ENCODE measurements at places on chromosomes 16 and 17.

DNA sequence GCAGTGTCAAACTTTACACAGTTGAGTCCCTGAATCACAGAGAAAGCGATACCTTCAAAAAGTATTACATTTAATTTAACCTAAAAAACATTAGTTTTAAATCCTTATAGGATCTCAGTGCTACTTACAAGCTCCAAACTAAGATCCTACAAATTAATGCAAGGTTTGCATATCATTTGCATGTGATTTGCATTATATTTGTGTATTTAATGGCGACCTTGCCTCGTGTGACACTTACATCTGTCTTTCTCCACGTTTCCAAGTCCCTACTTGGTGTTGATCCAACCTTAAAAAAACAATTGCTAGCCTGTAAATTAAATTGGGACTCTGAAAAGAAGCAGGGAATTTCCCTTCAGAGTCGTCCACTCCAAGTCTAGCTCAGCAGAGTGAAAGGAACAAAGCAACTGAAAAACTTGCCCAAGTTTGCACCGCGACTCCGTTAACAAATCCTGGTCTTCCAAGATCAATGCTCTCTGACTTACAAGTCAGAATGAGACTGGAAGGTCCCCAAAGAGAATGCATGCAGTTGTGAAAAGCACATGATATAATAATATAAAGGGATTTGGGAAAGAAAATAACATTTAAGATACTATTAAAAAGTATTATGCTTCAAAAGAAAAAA is 739 bp upstream of the FAM117A start:
- no peak for DNase-seq

- no peak for DNase-seq
Measured at GRCh38 chr16:30066761-30067583, 1.4 kb downstream of the ALDOA start.

GRCh38 chr17:80718428-80718827 is 173.8 kb downstream of the RPTOR start:
- no peak for DNase-seq

- no peak for DNase-seq
Measured at GRCh38 chr17:75403131-75403530, 2.3 kb downstream of the GRB2 start.

GRCh38 chr17:49914096-49914490 is 54.9 kb upstream of the DLX4 start:
- no peak for DNase-seq

- no peak for DNase-seq
Measured at GRCh38 chr16:65793781-65794180, 572.7 kb upstream of the CDH5 start.

GRCh38 chr16:76121636-76122035 is 155.6 kb upstream of the CNTNAP4 start:
- DNase-seq = no peak

DNA sequence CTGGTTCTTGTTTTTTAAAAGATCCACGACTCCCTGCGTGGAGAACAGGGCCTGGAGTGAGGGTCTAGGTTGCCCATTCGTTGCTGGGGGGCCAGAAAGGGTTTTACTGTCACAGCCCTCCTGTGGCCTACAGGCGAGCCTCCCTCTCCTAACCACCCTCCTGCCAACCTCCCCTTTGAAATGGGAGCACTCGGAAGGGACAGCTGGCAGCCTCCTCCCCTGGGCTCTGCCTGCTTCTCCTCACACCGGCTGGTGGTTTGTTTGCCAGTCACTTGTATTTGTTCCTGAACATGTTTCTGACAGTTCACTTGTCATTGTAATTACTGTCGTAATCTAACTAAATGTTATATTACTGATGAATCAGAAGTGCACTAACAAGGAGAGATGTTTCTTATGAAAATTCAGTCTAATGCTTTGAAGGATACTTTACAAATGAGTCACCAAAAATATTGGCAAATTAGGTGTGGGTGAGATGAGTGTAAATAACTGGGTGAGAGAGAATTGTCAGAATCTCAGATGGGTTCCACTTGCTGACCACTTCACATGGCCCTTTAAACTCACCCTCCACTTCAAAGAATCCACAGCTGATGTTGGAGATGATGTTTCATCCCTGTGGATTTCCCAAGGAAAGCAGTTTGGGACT is 2.7 kb upstream of the SPPL2C start:
- no peak for DNase-seq

DNA sequence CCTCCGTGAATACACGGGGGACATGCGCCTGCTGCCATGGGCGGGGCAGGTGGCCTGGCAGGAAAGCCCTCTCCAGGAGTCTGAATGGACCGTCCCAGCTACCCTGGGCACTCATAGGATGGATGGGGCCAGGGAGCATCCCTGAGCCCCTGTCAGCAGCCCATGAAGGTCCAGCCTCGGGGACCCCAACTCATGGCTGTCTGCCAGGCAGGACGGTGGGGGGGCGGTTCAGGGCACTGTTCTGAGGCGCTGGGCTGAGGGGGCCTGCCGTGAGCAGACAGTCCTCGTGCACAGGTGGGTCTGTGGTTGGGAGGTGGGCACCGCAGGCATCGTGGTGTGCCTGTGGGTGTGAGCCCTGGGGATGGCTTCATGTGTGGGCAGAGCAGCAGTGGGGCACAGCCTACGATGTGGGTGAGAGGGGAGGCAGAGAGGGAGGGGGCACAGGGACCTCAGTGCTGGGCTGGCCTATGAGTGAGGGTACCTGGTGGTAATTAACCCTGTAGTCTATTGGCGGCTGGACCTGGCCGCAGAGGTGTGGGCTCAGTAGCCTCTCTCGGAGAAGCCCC is 6.5 kb upstream of the PKMYT1 start:
- DNase-seq = no peak

GRCh38 chr17:44909681-44910144 is 5.6 kb downstream of the GFAP start:
- no peak for DNase-seq

DNA sequence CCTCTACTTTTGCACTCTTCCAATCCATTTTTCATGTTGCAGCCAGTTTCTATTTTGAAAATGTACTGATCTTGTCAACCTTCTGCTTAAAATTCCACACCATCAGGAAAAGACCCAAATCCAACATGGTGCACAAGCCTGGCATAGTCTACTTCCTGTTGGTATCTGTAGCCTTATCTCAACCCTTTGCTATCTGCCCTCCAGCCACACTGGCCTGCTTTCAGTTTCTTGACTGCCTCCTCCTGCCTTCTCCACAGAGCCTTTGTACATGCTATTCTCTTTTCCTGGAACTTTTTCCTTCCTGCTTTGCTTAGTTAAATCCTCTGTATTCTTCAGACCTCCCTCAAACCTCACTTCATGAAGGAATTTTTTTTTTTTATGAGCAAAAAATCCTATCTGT is 31.5 kb downstream of the NLRP1 start:
- no peak for DNase-seq

GRCh38 chr17:77392376-77393273 is 251.9 kb downstream of the SEC14L1 start:
- no peak for DNase-seq

GRCh38 chr16:66409156-66409555 is 17.9 kb upstream of the BEAN1 start:
- no peak for DNase-seq

GRCh38 chr17:55238931-55239297 is 25.8 kb upstream of the HLF start:
- no peak for DNase-seq

GRCh38 chr17:41629826-41630670 is 5.7 kb upstream of the KRT17 start:
- DNase-seq = no peak

DNA sequence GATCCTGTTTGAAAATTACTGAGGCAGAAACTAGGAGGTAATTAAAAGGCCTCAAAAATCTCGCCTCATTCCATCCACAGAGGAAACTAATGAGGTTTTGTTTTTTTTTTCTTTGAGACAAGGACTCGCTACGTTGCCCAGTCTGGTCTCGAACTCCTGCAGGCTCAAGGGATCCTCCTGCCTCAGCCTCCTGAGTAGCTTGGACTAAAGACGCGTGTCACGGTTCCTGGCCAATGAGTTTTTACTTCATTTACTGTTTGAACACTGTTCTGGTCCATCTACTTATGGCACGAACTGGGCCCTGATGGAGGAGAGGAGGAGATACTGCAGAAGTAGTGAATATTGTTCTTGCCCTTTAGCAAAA is 600 bp upstream of the BLTP2 start:
- DNase-seq = no peak

DNA sequence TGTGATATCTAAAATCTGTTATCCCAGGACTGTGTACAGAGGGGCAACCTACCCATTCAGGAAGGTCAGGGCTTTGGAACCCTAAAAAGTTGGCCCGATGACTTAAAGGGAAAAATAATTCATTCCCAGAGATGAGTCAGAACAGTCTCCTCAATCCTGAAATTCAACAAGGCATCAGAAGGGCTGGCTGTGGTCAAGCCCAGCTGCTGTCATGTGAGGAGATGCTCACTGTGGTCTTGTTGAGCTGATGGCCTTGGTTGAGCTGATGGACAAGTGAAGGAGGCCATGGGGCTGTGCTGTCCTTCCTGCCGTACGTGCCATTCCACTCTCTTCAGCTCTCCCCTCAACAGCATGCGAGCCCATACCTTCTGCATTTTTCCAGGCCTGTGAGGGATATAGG is 20.9 kb upstream of the DRG2 start:
- DNase-seq = no peak

GRCh38 chr17:47611372-47612350 is 38.1 kb upstream of the KPNB1 start:
- DNase-seq = no peak

DNA sequence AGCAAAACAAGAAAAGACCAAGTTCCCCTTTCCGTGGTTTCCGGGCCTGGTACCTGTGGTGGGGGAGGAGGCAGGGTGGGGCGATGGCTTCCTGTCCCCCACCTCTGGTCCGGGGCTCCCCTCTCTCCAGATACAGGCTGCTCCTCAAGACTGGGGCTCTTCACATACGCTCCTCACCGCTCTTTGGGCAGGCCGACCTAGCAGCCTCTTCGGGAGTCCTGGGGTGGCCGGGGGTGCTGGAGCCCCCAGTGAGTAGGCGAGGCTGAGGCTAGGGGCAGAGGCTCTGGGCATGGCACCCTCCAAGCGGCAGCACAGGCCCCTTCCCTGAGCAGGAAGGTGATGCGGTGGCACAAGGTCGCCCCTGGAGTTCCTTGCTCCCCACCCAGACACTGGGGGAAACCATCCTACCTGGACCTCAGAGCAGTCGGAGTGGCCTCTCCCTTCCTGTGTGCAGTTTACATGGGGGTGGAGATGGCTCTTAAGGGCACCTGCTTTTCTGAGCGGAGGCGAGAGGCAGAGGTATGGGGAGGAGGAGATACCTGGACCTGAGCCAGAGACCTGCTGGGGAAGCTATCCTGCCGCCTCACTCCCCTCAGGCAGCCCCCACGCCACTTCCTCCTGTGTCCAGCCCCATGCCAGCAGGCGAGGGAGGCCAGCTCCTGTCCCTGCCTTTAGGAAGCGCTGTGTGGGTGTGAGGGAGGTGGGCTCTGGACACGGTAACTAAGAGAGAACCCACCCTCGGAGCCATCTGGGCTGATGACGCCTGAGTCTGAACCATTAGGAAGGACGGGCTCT is 891 bp downstream of the CORO1A start:
- no peak for DNase-seq

DNA sequence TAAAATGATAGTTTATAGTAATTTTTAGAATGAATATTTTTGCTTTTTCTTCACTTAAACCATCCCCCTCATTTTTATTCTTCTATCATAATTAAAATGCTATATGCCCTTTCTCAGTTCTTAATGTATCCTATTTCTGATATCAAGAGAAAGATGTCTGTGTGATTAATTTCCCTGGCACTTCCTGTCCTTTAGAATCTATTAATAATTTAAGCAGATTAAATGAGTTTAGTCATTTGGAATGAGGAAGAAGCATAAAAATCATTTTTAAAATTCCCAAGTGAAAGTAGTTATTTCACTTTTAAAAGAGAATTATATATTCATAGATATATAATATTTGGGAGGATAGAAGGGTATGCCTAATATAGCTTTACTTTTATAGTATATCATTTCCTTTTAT is 27.8 kb upstream of the CDR2 start:
- DNase-seq = no peak

GRCh38 chr17:57918017-57918895 is 37.0 kb downstream of the CUEDC1 start:
- DNase-seq = no peak

DNA sequence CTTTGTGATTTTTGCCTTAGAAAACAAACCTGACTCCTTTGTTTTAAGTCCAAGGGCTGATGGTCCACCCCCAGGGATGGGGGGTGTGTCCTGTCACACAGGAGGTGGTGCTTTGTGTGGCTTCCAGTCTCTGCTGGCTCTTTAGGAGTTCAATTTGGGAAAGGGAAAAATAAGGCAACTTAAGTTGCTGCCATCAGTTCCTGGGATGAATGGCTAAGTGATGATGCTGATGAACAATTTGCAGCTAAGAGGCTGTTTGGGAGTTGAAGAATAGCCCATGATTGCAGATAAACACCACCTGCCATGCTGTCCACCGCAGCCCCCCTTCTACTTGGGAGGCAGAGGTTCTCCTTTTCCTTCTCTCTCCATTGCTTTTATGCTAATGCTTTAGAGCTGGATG is 40.2 kb downstream of the ARL4D start:
- no peak for DNase-seq

GRCh38 chr16:471353-472198 is 46.1 kb downstream of the RAB11FIP3 start:
- DNase-seq = no peak

- no peak for DNase-seq
Measured at GRCh38 chr16:81614654-81615359, 164.3 kb upstream of the PLCG2 start.

DNA sequence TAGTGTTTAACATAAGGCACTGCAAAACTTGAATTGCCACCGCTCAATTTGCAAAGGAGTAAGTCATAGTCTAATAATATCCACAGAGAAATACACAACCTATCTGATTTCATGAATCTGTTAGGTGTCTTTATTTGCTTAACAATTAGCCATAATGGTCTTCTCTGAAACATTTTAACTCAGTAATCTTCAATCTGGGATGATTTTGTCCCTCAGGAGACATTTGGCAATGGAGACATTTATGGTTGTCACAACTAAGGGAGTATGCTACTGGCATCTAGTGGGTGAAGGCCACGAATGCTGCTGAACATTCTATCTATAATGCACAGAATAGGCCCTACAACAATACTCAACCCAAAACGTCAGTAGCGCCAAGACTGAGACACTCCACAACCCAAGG is 4.3 kb downstream of the UBE2G1 start:
- DNase-seq = no peak

DNA sequence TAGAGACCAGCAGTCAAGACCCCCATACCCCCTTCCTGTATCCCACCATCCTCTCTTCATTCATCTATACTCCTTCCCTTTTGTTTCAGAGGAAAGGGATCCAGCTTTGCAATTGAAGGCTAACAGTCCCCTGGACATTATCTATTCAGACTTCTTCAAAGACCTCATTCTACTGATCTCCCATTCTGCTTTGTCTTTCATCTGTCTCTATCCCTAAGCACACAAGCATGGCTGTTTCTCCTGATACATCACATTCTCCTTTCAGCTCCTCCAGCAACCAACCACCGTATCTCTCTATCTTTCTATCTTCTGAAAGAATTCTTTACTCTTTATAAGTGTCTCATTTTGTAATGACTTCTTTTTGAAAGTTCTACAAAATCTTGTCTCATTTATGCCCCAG is 9.7 kb upstream of the ARHGAP17 start:
- no peak for DNase-seq

GRCh38 chr16:83085660-83086059 is 458.9 kb downstream of the CDH13 start:
- no peak for DNase-seq

- no peak for DNase-seq
Measured at GRCh38 chr16:82384017-82384416, 214.0 kb upstream of the MPHOSPH6 start.

Data from SK-N-MC (cell line).